Thoracic aorta (tissue), 2 donors: ENCODE measurements at places on chromosomes 13 and 19.

- DNase-seq: no peak
These were observed 5.3 kb downstream of the RNASEH2B start for GRCh38 chr13:50914848-50915247.

DNA sequence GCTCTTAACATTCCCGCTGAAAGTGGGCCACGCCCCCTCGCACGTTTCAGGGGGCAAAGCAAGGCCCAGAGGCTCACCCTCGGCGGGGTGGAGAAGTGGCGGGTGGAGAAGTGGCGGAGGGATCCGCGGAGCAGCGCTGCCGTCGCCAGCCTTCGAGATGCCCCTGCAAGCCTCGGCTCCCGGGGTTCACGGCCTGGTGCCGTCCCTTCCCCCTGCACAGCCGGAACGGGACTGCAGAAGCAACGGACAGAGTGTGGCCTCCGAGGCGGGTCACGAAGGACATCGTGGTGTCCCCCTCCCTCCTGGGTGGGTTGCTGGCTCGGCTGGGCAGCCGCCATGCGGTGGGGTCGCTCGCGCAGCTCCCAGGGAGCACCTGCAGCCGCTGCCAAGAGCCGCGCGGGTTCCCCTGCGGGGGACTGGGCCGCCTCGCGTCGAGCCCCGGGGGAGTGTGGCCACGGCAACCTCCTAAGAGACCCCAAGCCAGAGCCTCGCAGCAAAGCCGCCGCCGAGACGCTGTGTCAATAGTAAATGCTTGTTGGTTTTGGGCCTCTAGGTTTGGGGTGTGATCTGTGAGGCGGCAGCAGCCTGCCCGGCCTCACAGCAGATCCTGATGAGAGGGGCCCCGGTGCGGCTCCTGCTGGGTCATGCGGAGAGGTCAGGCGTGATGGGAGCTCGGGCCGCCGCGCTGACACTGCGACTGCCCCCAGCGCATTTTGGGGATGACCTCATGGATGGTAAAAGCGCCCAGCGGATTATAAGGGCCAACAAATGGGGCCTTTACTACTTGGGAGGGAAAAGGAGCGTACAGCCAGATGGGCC is 5.5 kb downstream of the TPGS1 start:
- DNase-seq: no peak

DNA sequence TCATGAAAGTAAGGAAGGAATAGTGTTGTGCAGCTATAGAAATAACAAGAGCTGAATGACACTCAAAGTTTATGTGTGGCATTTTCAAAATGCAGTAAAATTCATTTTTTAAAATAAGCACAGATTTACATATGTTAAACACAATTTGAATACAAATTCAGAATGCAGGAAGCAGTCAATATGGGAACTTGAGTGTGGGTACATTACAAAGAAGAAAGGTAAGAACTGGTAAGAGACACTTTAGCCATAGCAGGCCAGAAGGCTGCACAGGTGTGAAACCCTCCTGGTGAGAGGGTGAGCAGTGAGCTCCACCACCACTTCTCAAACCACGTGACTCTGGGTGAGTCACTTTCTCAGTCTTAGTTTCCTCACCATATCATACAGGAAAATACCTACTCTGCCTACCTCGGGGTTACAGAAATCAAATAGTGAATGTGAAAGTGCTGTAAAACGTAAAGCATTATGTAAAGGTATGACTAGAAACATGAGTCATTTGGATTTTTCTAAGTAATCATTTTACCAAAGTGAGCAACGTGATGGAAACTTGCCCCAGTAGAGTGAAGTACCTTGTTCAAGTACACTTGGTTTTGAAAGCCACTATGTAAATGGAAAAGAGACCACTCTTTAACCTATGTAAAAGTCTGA is 40.5 kb downstream of the USP12 start:
- no peak for DNase-seq

DNA sequence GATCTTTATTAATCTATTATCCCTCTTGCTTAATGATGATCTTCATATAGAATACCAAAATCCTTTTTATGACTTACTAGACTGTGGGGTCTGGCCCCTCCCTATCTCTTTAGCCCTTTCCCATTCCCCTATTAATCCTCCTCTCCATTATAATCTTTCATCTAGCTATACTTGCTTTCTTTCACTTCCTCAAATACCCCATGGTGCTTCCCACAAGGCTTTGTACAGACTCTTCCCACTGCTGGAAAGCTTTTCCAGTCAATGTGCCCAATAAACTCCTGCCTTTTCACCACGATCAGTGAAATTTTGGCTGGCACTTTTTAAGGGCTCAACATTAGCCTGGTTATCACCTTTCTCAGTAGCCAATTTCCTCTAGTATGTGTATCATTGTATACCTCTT is 3.2 kb upstream of the EBPL start:
- no peak for DNase-seq

DNA sequence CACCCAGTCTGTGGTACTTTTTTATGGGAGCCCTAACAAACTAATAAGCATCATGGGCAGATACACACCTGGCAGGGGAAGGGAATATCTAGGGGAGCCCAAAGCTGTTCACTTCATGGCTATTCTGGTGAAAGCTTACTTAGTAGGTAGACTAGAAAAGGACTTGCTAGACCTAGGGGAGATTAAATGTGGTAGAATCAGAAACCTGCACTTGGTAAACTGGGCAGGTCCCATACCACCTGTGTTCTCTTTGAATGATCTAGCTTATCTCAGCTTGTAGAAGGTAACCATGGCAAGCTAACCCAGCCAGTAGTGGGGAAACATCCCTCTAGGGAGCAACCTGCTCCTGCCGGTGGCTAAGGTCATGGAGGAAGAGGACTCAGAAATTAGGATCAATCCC is 113.9 kb upstream of the TMTC4 start:
- DNase-seq: no peak

DNA sequence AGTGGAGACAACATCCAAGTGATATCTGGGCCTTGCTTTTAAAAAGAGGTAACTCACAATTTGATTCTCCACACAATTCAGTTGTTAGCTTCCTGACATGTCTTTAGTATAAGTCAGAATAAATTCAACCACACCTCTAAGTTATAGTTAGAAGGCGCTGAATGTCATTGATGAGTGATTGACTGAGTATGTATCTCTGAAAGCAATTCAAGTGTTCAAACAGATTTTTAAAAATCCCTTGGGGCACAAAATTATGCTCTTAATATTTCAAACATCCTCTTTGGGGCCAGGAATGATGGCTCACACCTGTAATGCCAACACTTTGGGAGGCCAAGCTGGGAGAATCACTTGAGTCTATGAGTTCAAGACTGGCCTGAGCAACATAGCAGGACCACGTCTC is 137.0 kb upstream of the PRR20A start:
- DNase-seq: no peak

- no peak for DNase-seq
These were observed 61.2 kb upstream of the ARGLU1 start for GRCh38 chr13:106628936-106629659.

DNA sequence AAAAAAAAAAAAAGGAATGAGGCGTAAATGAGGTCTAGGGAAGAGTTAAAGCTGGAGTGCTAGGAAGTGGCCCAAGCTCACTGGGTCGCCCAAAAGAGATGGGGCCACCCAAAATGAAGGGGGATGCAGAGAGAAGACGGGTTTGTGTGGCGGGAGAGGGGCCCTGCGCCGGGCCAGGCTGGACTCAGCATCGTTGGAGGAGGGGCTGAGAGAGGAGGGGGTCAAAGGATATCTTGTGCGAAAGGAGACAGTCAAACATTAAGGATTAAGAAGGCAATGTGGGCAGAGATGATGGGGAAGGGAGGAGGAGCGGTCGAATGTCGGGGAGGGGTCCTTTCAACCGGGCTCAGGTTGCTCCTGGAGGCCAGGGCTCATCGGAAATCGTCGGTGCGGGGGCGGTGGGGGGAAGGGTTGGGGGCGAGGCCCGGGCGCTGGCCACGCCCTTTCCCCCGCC is 825 bp upstream of the CARM1 start:
- no peak for DNase-seq

GRCh38 chr13:28531845-28532387 is 37.0 kb upstream of the FLT1 start:
- DNase-seq: no peak

- DNase-seq: no peak
These were observed 529 bp upstream of the ZNF418 start for GRCh38 chr19:57935731-57936130.

DNA sequence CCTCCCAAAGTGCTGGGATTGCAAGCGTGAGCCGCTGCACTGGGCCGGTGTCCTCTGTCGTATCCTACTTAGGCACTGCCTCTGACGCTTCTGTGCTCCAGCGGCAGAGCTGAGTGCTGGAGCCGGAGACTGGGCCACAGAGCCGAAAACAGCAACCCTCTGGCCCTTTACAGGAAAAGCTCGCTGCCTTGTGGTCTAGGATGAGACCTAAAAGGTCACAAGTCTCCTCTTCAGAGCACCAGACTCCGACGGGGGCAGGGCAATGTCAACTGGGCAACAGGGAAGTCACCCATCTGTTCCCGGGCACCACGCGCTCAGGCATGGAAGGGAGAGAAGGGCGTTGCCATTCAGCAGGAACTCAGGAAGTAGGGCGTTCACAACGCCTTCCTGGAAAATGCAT is 91.7 kb downstream of the GADD45B start:
- no peak for DNase-seq

DNA sequence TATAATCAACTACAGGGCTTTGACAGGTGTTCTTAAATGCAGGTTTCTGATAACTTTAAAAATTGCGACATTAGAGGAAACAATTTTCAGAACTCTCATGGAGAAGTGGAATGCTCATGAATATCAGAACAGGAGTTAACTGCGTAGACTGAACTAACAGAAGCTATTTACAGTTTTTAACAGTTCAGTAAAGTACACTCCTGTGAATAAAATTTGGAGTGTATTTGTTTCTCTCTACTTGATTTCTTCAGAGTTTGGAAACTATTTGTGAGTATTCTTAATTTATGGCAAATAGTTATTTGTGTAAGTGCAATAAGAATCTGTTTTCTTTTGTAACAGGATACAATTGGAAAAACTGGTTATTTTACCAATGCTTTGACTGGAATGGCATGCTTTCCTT is 114.4 kb downstream of the TNFRSF19 start:
- no peak for DNase-seq

GRCh38 chr19:29119590-29119989 is 93.4 kb downstream of the UQCRFS1 start:
- no peak for DNase-seq

DNA sequence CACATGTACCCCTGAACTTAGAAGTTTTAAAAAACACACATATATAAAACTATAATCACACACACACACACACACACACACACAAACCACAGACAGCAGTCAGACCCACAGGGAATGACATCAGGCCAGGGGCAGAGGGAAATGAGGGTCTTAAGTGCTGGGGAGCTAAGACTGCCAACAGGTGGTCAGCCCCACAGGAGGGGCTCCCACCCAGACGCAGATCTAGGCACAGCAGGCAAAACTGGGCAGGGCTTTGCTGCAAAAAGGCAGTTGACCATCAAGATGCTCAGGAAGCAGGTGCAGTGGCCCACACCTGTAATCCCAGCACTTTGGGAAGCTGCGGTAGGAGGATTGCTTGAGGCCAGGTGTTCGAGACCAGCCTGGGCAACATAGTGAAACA is 121.0 kb upstream of the LSM14A start:
- no peak for DNase-seq

GRCh38 chr13:30376426-30377311 is 45.6 kb upstream of the UBE2L5 start:
- DNase-seq: no peak

DNA sequence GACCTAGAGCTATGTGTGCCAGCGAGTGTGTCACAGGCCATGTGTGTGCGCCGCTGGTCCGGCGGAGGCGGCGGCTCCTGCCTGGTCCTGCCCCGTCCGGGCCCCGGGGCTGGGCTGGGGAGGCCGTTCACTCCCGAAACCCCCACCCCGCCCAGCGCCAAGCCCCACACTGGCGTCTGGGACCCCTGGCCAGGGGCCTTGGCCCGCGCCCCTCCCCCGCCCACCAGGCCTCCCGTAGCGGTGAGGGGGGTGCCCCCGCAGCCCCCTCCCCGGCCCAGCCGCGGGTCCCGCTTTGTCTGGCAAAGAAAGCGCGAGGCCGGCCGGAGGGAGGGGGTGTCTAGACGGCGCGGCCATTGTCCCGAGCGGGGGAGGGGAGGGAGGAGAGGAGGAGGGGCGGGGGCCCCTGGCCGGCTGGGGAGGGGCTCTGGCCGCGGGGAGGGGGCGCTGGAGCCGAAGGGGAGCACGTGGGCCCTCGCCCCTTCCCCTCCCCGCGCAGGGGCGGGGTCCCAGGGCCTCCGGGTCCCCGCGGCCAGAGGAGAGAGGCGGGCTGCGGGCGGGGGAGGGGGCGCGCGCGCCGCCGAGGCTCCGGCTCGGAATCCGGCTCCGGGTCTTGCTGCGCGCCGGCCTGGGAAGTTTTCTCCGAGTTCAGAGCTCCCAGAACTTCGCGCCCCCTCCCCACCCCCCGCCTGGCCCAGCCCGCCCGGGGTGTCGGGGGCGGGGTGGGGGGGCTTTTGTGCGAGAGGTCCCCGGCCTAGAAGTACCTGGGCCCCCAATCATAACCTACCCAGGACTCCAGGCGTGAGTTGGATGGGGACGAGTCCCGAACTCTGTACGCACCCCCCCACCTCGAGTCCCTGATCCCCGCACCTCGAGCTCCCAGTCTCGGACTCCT is 888 bp downstream of the NOTCH3 start:
- DNase-seq: no peak
